ENCODE measurements at places on chromosomes 7 and 10.

GRCh38 chr10:60962946-60963345 is 19.0 kb upstream of the RHOBTB1 start:
- DNase-seq: no peak

- DNase-seq: no peak
Observed at GRCh38 chr7:94323844-94324243, 70.9 kb upstream of the COL1A2 start.

DNA sequence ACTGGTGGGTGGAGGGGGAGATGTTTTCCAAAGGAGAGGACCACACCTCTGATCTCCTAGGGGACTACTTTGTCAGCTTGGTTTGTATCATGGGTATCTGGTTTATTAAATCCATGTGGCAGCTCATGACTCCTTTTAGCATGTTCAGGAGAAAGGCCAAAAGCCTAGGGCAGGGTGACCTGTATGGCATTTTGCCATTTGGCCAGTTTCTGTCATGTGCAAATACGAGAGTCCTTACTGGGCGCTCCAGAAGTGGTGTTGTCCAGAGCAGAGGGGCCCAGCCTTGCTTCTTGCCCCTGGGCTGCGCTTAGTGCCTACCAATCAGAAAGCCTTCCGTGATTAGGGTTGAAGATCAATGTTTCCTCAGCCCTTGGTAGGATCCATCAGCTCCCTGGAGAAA is 31.0 kb downstream of the ADRA2A start:
- DNase-seq: no peak

GRCh38 chr7:42082144-42082543 is 154.9 kb downstream of the GLI3 start:
- DNase-seq: no peak

- DNase-seq: no peak
Observed at GRCh38 chr7:33091641-33092191, 17.5 kb downstream of the RP9 start.

GRCh38 chr7:17696422-17696821 is 243.9 kb downstream of the SNX13 start:
- no peak for DNase-seq

DNA sequence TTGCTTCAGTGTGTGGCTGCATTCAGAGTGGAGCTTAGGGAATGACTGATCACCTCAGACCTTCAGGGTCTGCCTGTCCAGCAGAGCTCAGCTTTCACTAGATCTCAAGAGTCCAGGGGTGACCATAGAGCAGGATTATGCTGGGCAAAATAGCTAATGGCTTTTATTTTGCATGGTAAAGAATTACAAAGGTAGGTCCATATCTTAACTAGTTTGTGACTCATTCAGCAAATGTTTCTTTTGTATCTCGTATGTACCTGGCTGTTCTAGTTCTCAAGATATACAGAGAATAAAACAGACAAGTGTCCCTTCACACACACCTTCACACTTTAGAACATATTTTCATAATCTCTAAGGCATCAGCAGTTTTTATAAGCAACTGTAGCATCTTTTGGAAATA is 180.5 kb downstream of the DYNC1I1 start:
- no peak for DNase-seq

- DNase-seq: no peak
Observed at GRCh38 chr7:22860784-22861482, 38.3 kb upstream of the TOMM7 start.

Data from stimulated activated CD8-positive, alpha-beta memory T cell treated with anti-CD3 and anti-CD28 coated beads, Interleukin-15, amount 100 ng/mL, for 4 hours (primary cell).